ENCODE measurements at places on chromosomes 5 and 9. TPM values are rescaled to one million over a fixed set of nuclear protein-coding genes. Genes with fewer than 3 reads are reported as not detected.

BSPRY gene
- not detected for total RNA-seq

ACOT12 gene
- total RNA-seq, result not detected

ADGRV1 gene
- total RNA-seq, result 0.83 TPM

CCDC152 gene
- not detected for total RNA-seq

FABP6 gene
- 0.81 TPM for total RNA-seq

FGF18 gene
- 1.0 TPM for total RNA-seq

IFNK gene
- not detected for total RNA-seq

TLR4 gene
- 0.09 TPM for total RNA-seq

SAXO1 gene
- total RNA-seq, result not detected

Data from A549 treated with GW870086 at 1 μM for 4 hours (cell line).